ENCODE measurements at places on chromosomes 3 and 15. TPM values are rescaled to one million over a fixed set of nuclear protein-coding genes. Genes with fewer than 3 reads are reported as not detected.

- DNase-seq = no peak
Measured at GRCh38 chr3:53650424-53650823, 156.0 kb downstream of the CACNA1D start.

Gene LMAN1L
- total RNA-seq = 0.27 TPM

Gene CRABP1
- total RNA-seq = 1.3 TPM

DNA sequence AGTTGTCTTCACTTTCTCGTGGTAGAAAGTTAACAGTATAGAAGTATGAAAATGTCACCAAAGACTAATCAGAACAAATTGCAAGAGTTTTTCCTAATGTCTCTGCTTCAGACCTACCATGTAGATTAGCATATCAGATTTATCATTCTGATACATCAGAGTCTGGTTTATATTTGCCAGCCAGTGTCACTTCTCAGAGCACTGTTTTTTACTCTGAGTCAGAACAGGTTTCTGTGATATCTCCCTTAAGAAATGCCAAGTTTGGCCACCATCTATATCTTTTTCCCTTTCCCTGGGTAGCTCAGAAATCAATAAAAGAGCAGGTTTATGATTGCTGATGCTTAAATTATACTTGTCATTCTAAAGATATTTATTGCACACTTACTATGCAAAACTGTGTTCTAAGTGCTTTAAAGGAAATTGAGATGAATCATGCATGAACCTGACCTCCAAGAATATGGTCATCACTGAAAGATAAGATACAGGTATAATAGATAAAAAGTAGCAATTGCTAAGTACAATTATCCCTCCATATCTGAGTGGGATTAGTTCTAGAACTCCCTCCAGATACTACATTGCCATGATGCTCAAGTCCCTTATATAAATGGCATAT, 672.7 kb upstream of the NAALADL2 start:
- DNase-seq = no peak

DNA sequence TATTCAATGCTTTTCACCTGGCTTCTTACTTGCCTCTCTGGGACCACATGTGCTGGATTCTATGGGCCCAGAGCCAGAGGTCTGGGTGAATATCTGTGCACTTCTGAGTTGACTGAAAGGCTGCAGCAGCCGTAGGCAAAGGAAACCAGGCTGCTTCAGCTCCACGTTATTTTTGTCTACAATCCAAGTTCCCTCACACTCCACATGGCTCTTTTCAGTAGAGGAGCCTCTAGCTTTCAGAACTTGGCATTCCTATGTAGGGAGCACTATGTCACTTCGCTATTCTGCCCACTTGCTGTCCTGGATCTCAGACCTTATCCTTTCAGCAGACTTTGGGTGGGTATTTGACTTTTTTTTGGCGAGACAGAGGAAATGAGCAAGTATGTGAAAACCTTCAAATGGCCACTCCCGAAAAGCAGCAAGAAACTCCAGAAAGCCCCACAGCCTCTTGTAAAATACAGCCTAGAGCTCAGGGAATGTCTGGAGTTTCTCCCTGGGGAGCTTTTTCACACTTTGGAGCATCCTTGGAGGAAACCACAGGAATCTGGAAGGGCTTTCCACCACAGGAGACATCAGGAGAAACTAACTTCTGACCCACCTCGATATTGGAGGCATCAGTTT, 80.9 kb downstream of the DUT start:
- no peak for DNase-seq

Data from hematopoietic multipotent progenitor cell (in vitro differentiated cells).